ENCODE measurements at places on chromosomes 13 and 19. TPM values are rescaled to one million over a fixed set of nuclear protein-coding genes. Genes with fewer than 3 reads are reported as not detected.

The SYCN gene
- total RNA-seq = not detected

The MEF2B gene
- total RNA-seq = 0.70 TPM

The OCEL1 gene
- 6.9 TPM for total RNA-seq

The AMH gene
- total RNA-seq = 0.76 TPM

The LAIR2 gene
- total RNA-seq = not detected

The PDX1 gene
- not detected for total RNA-seq

The TTC9B gene
- not detected for total RNA-seq

The ADAMTS10 gene
- total RNA-seq = 3.4 TPM

The ZNF45 gene
- 5.0 TPM for total RNA-seq

The PNMA8A gene
- not detected for total RNA-seq

The TRPC4 gene
- not detected for total RNA-seq

The CACNG6 gene
- 1.4 TPM for total RNA-seq

The KLK4 gene
- total RNA-seq = not detected

The NCR1 gene
- total RNA-seq = not detected

The IGFL4 gene
- total RNA-seq = not detected

The RASAL3 gene
- total RNA-seq = 3.0 TPM

The B3GNT8 gene
- total RNA-seq = 11.6 TPM

The KLK15 gene
- not detected for total RNA-seq

The NLRP5 gene
- not detected for total RNA-seq

The FARP1 gene
- 9.5 TPM for total RNA-seq

The KANK2 gene
- total RNA-seq = 29.3 TPM

The ALDH16A1 gene
- 56.5 TPM for total RNA-seq

The FCER2 gene
- total RNA-seq = not detected

The ZNF442 gene
- 0.45 TPM for total RNA-seq

The FFAR1 gene
- not detected for total RNA-seq

The ZNF561 gene
- total RNA-seq = 52.1 TPM

All from esophagus squamous epithelium (tissue), 5 donors.